ENCODE measurements at places on chromosomes 16 and 17.
A peak's percentile ranks its signal among the peaks of the same experiment; 100 is the strongest.

DNA sequence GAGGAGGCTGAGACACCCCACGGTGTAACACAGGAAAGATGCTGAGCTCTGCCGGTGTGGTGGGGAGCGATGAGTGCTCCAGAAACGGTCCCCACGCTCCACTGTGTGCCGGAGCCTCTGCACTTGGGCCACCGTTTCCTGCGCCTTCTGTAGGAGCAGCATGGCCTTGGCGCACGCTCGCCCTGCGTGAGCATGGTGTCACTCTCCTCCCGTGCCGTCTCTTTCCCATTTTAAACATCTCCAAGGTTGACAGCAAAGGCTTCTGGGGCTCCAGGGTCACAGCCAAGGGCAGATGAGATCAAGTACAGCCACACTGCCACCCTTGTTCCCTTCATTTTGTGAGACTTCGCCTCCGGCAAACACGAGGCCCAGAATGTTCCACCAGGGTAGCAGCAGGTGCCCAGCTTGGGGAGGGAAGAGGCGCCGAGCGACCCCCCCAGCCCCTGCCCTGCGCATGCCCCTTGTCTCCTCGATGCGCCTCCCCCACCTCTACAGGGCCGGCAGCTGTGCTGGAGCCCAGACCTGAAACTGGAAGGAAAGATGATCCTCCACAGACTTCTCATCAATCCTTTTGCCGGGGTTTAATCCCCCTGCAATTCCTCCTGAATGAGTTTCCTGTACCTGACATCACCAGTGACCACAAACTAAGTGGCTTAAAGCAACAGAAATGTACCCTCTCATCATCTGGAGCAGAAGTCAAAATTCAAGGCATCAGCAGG lies 19.9 kb upstream of the OSGIN1 start:
- DNase-seq = no peak

GRCh38 chr17:79568661-79569060 lies 42.2 kb downstream of the RBFOX3 start:
- DNase-seq = no peak

- no peak for DNase-seq
Observed at GRCh38 chr17:182050-182751, 751 bp upstream of the DOC2B start.

- no peak for DNase-seq
Observed at GRCh38 chr17:1083451-1084187, 86.7 kb downstream of the TIMM22 start.

DNA sequence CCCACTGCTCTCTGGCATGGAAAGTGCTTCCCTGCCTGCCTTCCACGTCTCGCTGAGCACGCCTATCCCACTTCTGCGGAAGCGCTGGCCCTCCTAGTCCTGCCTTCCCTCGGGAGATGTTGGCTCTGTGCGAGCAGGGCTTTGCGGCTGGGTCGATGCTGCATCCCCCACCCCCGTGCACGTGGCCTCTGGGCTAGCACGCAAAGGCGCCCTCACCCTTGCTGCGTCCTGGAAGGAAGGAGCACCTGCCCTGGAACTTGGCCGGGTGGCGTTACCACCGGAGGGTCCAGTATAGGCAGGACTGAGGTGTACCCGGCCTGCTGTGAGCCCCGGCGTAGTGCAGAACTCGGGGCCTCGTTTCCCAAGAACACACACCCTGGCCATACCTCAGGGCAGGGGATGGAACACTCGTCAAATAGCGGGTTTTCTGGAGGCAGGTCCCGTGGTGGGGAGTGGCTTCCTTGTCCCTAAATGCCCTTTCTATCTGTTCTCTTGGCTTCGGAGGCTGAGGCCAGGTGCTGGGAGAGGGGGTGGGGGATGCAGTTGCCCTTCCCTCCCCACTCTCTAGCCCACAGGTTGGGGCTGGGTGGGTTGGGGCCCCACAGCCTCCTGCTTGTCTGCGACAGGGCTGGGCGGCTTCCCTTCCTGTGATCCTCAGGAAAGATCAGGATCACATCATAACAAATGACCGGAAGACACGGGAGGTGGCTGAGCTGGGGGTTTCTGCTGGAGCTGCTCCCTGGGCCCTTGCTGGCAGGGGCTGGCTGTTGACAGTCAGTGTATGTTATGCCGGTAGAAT lies 17.4 kb downstream of the BAIAP2 start:
- no peak for DNase-seq

- DNase-seq = no peak
Observed at GRCh38 chr17:78650093-78650715, 73.0 kb upstream of the DNAH17 start.

DNA sequence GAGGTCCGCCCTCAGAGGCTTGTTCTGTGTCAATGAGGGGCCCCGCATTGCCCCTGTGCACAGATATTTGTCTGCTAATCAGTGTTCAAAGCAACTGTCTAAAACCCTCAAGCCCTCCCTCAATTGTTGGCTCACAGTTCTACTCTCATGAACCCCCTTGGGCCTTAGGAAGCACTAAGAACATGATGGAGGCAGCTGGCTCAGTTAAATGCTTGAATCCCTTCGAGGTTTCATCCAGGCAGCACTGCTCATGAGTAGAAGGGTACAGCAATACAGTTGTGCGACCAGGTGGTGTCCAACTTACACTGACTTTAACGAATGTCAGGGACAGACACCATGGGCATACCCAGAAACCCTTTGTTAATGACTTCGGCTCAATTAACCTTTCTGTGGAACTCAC lies 89.2 kb upstream of the WSCD1 start:
- DNase-seq = no peak

- no peak for DNase-seq
Observed at GRCh38 chr16:71927787-71928186, 32.5 kb downstream of the IST1 start.

DNA sequence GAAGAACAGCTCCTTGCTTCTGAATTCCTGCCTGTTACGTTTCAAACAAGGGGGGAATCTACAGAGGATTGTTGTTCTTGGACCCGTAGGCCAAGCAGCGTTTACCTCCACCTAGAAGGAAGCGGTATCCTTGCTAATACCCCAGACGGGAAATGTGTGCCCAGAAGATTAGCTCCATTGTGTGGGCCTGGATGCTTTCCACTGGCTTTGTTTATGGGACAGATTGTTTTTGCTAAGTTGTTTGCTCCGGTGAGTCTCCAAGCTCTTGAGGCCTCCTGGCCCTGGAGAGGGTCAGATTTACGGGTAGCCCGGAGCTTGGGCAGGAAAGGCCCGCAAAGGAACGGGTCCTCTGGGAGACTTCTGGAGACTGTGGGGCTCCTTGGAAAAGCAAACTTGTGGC lies 28.4 kb upstream of the MRTFB start:
- DNase-seq = no peak

GRCh38 chr16:27429330-27429871 lies 27.4 kb downstream of the IL21R start:
- no peak for DNase-seq

DNA sequence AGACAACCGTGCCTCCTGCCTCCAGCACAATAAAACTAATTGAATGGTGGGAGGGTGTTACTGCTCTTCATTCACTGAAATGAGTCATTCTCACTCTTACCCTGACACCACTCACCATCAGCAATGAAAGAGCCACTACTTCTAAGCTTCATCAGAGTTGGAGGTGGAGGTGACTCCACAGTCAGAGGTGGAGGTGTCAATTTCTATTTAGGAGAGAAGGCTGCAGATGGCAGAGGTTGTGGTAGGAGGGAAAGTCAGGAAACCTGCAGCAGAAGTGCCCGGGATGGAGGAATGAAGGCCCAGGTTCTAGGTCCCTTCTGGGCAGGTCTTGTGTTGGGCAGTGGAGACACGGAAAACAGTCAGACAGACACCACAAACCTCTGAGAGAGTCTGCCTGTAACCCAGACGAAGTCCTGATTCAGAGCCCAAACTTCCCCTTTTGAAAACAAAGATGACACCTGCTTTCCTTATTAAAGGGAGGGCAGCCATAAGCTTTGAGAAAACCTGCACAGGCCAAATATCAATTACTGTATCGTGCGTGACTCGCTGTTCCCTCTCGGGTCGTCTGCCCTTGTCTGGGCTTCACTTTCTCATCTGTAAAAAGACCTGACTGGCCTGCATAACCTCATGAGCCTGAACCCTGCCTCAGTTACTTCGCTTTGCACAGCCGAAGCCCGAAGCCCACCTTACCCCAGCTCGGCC lies 668 bp downstream of the ATPAF2 start:
- peak; percentile 51 for DNase-seq

DNA sequence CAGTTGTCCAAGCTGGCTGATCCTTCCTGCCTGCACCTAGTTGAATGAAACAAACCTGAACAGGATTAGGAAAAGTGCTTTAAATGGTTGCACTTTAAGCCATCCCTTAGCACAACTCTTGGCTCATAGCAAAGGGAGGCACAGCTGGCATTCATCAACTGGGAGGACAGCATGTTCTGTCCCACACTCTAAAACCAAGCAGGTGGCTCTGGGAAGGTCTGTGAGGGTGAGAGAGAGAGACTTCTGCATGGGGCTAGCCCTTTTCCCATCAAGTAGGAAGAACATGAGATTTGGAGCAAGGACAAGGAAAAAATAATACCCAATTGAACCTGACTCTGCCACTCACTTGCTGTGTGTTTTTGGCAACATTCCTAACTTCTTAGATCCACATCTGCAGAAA lies 140.9 kb upstream of the CCL2 start:
- no peak for DNase-seq

- no peak for DNase-seq
Observed at GRCh38 chr17:9021992-9022572, 772 bp downstream of the NTN1 start.

DNA sequence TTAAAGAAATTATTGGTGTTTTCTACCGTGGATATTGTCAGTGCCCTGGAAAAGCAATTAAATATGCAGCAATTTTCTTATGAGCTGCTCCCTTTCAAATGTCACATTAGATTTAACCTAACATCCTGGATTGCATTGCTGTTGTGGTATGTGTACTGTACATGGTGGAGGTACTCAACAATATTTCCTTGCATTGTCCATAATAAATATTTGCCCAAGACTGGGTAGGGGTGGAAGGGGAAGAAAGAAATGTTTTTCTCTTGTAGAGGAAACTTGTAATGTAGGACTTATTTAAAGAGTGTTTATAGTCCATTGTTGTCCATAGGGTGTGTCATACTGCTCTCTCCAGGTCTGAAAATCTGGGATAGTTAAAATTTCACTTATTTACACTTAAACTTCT lies 346.2 kb upstream of the TBX2 start:
- no peak for DNase-seq

- DNase-seq = peak; percentile 94
Observed at GRCh38 chr17:57911834-57912673, 43.2 kb downstream of the CUEDC1 start.

DNA sequence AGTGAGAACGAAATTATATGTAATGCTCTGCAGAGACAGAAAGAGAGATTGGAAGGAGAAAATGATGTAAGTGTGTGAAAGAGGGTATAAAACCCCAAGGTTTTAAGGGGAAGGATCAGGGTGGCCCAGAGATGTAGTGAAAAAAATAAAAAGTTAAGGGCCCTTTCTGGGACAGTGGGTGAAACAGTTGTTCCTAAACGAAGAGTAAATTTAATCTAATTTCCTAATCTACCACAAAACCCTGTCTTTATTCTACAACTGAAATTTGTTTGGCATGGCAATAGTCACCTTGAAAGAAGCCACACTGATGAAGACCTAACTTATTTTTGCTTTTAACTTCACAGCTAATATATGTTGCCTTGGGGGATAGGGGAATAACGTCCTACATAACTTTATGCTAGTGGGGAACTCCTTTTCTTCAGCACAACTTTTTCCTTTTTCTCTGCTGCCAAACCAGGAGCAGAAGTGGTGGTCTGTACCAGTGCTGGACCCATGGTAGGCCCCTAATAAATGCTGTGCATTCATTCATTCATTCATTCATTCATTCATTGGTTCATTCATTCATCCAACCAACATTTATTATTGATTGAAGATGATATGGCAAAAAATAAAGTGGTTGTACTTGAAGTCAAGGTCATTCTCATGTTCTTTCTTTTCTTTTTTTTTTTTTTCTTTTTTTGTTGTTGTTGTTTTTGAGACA lies 25.4 kb downstream of the CALCOCO2 start:
- DNase-seq = no peak

DNA sequence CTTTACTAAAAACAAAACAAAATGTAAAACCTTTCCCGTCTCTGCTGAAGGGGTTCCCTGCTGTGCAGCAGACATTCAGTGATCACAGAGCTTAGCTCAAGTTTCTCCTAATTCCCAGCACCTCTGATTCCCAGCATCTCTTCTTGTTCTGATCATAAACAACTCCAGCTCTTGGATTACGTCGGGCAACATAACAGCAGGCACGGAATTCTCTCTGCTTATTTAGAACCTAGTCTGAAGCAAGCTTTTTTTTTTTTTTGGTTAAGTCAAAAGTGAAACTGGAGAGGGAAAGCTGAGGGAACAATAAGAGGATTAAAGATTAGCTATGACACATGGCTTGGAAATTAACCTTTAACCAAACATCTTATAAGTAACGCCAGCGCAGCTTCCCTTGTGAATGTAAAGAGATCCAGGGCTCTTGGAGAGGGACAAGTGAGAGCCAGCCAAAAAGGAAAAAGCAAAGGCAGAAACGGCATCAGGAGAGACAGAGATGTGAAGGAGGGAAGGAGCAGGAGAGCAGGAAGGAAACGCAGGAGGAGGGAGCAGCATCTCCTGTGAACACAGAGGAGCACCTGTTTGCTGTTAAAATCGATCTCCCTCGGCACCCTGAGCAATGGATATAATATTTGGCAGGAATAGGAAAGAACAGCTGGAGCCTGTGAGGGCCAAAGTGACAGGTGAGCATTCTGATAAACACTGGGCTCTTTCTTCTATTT lies at the start of gene BCO1:
Gene BCO1 (plus strand): TSS at position 394 of the 716 bp plus-strand sequence. CDS start 220 bp downstream, at position 614.
- DNase-seq = no peak

DNA sequence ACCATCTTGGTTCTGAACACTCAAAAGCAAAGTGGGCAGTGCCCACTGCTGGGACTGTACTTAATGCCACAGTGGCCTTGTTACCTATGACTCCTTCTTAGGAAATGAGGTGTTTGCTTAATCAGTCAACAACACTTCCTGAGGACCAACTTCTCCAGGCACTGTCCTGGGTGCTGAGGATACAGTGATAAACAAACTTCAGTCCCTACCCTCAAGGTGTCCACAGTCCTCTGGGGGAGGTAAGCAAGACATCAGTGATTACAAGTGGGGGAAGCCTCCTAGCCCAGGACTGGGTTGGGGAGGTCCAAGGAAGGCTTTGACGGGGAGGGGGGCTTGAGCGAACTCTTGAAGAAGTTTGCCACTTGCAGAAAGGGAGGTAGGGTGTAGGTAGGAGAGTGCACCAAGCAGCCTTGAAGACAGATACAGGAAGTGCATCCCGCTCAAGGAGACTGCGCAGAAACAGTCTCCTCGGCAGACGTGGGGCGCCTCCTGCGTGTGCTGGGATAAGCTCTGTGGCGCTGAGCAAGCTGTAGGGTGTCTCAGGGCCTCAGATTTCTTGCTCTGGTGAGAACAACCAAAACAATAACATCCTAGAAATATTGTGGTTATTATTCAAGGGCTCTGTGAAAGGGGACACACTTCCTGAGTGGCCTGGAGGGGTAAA lies 2.6 kb upstream of the ABCC3 start:
- no peak for DNase-seq

GRCh38 chr17:80354336-80354735 lies 60.6 kb upstream of the ENDOV start:
- no peak for DNase-seq

GRCh38 chr16:80693553-80693952 lies 110.8 kb downstream of the CDYL2 start:
- no peak for DNase-seq

DNA sequence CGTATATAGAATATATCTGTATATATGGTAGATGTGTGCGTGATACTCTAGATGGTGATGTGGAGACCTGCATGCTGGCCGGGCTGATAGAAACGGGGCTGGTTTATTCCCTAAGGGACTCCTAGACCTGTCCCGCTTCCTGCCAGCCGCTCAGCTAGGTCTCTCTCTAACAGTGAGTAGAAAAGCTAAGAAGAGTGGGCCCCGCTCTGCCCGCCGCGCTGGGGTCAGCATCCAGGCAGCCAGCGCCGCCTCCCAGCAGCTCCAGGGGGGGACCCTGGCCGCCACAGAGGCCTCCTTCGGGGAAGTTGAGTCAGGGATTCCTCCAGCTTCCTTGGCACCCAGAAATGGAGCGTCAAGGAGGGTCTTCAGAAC lies 9.4 kb downstream of the CYGB start:
- DNase-seq = no peak
